ENCODE measurements at places on chromosomes 11 and 22.

GRCh38 chr22:23243006-23243573, 62.8 kb downstream of the BCR start:
- peak; percentile 48 for DNase-seq

- DNase-seq, result no peak
These were observed 50.3 kb downstream of the THAP12 start for GRCh38 chr11:76330651-76331050.

GRCh38 chr11:66850588-66851238, 6.2 kb upstream of the LRFN4 start:
- DNase-seq, result no peak

DNA sequence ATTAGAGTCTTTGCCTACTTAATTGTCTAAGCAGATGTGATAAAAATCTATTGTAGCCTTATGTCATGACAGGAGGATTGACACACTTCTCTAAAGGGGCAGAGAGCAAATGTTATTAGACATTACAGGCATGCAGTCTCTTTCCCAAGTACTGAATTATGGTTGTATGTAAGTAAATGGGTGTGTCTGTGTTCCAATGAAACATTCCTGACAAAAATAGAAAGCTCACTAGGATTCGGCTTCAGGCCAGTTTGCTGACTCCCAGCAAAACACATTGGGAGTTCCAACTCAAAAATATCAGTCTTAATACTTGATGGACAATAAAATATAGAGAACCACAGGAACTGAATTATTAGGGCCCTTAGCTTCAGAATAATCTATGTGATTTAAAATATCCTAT, 1480.4 kb downstream of the FAM181B start:
- no peak for DNase-seq

- DNase-seq, result no peak
These were observed 1114.1 kb downstream of the BRD1 start for GRCh38 chr22:48713272-48714205.

DNA sequence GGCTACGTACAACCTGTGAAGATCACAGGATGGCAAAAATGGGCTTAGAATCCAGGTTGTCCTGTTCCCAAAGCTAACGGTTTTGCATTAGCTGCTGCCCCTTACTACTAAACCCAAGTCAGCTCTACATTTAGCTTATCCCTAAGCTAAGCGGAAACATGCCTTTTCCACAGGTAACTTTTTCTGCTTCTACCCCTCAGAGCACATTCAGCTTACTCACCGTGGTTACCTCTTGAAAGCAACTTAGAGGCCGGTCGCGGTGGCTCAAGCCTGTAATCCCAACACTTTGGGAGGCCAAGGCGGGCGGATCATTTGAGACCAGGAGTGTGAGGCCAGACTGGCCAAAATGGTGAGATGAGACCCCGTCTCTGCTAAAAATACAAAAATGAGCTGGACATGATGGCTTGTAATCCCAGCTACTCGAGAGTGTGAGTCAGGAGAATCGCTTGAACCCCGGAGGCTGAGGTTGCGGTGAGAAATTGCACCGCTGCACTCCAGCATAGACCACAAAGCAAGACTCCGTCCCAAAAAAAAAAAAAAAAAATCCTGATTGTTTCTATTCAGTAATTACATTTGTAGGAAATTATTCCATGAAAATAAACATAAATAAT, 790 bp upstream of the TMEM41B start:
- no peak for DNase-seq

DNA sequence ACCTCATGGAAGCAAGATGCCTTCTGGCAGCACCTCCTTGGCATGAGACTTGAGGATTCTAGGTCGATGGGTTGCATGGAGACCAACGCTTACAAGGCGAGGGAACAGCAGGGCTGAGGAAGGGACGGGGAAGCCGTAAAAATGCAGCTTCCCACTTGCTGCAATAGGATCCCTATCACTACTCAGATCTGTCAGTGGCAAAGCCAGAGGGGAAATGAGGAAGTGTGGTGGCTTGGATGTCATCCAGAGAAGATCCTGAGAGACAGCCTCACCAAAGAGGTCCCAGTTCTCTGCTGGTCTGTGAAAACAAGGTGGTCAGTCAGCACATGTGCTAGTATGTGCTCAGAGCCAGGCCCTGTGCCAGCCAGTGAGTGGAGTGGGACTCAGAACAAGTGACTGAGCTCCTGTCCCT, 22.2 kb downstream of the CYB5R2 start:
- DNase-seq, result no peak

- DNase-seq, result no peak
These were observed 6.8 kb downstream of the SC5D start for GRCh38 chr11:121299417-121299816.

GRCh38 chr11:57711414-57712255, at the start of gene MED19:
Gene MED19, minus strand, starts transcription at chr11:57712215. Its CDS starts 36 bp downstream, at chr11:57712179.
- DNase-seq, result peak; percentile 70

DNA sequence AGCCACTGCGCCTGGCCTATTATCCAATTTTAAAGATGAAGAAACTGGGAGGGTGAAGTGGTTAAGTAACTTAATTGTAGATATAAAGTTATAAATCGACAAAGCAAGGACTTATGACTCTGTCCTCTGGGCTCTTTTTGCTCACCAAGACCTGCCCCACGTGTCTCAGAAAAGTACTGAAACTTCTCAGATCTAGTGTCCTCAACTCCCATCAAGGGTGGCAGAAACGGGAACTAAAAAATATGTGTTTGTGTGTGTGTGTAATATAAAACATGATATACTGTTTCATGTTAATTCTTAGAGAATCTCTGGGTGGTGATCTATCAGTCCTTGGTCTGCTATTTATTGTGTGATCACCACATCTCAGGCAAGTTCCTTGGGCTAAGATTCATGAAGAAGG, 104.9 kb downstream of the GAB2 start:
- no peak for DNase-seq

DNA sequence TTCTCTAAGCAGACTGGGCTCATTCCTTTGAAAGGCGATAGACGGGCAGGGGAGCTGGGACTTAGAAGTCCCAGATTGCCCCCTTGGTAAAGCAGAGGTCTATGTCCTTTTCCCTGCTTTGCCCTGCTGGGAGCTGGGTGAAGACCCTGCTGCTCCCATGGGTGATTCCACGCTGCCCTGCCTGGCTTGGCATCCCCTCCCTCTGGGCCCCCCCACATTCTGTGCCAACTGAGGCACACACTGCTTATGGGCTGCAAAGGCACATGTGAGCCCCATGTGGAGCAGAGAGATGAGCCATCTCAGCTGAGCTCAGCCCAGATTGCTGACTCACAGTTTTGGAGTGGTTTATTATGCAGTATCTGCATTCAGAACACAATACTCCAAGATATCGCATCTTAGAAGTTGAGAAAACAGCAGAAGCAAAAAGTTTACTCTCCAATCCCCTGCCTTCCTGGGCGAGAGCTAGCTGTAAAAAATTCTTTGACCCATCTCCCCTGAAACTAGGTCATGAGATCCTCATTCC, 127.2 kb downstream of the ST3GAL4 start:
- no peak for DNase-seq

DNA sequence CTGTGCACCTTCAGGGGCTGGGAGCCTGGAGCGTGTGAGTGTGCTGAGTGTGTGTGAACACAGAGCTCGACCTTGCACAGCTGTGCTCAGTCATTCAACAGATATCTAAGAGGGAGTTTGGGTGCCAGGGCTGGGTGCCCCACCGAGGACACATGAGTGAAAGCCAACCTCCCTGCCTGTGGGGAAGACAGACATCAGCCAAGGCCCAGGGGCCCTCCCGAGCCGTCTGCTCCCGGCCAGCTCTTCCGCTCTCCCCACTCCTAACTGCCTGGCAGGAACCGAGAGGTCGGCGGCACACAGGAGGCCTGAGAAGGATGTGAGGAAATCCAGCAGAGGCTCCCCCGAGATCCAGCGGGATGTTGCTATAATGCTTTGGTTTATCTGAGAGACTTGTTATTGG, 32.0 kb downstream of the CERK start:
- DNase-seq, result no peak

- DNase-seq, result no peak
These were observed 120.3 kb upstream of the ARHGAP20 start for GRCh38 chr11:110832539-110832938.

GRCh38 chr11:69662021-69662698, 13.0 kb downstream of the LTO1 start:
- no peak for DNase-seq

GRCh38 chr11:96188243-96189006, 154.6 kb downstream of the MAML2 start:
- no peak for DNase-seq

DNA sequence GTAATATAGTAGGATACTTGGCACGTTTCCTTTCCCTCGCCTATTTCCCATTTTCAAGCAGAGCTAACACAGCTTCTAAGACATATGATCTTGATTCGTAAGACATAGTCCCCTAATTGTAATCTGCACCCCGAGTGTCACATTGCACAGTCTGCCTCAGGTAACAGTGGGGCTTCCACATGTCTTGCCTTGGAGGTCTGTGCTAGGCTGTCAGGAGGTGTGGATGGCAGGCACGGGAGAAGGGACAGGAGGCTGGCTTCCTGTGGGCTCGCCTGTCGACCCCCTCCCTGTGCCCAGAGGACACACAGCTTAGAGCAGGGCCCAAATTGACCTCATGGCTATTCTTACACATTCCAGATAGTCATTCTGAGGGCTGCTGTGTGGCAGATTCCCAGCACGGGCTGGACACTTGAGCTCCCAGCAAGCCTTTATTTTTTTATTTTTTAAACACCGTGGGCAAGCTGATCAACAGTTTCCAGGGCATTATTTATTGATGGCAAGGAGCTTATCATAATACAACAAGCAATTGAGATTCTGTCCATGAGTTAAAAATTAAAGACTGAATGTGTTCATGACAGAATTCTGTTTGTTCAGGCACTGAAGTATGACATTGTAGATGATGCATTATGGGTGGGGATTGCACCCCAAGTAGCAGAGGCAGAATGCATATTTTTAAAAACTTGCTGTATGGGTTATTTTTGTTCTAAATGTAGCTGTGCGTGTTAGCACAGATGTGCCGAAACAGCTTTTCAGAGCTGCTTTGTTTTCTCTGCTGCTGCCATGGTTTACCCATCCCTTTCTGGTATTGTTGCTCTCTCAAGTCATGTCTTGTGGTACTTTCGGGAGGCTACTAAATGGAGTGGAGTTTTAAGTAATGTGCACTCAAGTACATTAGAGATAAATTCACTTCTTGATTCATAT, 113.0 kb downstream of the ATXN10 start:
- DNase-seq, result no peak

DNA sequence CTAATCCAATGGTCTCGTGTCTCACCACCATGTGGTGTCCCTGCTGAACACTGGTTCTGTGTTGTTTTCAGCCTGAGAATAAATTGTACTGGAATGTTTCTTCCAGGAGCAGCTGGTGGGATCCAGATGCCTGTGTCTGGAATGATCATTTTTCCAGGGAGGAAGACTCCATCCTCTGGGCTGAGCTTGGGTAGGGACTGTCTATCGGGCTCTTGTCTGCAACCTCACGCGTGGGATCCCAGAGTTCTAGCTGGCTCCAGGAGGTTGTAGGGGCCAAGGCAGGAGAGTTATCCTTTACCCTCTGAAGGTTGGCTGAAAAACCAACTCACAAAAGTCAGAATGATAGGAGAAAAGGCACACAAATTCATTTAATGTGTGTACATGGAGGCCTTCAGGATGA, 144.1 kb upstream of the B3GAT1 start:
- DNase-seq, result no peak

DNA sequence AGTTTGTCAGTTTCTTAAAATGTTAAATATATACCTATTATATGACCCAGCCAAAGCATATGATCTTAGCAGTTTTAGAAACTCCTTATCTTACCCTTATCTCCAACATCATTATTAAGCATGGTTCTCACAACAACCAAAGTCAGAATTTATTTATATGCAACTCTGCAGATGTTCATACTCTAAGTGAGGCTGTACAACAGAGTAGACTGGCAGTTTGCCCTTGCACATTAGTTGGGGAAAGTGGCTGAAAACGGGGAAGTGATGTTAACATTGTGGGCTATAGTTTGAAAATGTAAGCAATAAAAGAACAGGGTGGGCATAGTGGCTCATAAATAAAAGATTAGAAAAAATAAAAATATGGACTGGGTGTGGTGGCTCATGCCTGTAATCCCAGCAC, 49.7 kb downstream of the ATG16L2 start:
- no peak for DNase-seq

GRCh38 chr11:57167125-57167846, 14.5 kb upstream of the LRRC55 start:
- no peak for DNase-seq

DNA sequence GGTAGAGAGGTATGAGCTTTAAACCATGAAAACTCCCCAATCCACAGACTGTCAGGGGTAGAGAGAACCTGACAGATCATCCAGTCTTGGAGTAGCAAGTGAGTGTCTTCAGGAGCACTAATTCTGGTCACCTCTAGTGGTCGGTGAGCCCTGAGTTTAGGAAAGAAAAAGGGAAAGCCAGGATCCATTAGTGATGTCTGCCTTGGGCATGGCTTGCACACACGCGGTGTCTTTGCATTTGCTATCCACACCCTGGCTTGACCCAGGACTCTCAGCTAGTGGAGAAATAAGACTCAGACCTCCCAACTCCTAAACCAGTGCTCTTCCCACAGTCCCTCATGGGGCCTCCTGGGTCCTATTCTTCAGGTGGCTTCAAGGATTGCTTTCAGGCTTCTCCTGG, 19.3 kb downstream of the POU2F3 start:
- no peak for DNase-seq

DNA sequence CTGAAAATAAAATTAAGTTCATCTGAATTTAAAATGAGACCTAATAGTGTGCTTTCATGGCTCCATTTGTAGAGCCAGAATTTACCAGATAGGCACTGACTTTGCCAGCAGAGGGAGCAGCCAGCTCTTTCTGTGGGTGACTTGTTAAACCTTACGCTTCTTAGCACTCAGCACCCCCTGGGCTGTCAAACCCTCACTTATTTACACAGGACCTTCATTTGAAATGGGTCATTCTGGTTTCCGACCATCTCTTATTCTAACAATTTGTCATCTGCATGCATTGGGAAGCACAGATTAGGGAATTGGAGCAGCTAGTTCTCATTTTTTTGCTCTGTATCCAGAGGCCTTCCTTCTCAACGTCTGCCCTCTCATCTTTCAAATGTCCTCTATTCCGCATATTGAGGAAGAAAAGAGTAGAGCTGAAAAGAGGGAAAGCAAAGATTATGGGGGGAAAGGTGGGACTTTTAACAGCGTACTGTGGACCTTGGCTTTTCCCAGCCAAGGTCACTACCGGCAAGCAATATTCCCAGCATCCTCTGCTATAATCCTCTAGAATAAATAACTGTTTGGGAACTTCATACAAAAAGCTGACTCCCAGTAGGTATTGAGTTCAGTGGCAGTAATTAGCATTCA, 3.1 kb downstream of the ASRGL1 start:
- DNase-seq, result peak; percentile 8

DNA sequence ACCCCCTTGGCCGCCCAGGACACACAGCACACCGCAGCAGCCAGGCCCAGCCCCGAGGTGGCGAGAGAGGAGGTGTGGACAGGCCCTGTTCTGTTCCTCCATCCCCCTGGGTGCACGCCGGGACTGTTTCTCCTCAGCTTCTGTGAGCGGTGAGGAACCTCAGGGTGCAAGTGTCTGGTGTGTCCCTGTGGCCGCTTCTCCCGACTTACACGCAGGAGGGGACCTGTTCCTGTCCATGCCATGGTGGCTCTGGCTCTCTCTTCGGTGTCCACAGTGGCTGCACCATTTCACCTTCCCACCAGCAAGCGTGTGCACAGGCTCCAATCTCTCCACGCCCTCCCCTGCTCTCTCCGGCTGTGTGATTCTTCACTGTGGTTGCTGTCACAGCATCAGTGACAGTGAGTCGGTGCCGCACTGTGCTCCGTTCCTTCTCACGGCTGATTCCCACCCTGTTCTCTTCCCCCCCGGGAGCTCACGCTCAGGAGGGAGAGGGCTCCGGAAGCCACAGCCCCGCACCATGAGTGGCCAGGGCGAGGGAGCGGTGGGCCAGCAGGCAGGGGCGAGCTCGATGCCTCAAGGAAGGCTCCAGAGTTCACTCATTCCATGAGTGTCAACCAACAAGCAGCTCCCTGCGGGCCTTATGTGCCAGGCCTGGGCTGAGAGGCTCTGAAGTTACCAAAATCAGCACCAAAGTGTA, 18.6 kb upstream of the WNT7B start:
- no peak for DNase-seq

Data from stimulated activated naive CD4-positive, alpha-beta T cell (primary cell).